GM04504 (cell line): ENCODE measurements at places on chromosomes 7 and 10.

- DNase-seq, result no peak
Observed at GRCh38 chr7:25698451-25699113, 453.4 kb upstream of the NFE2L3 start.

GRCh38 chr10:35219891-35220890, 93.5 kb downstream of the CREM start:
- DNase-seq, result no peak

- DNase-seq, result no peak
Observed at GRCh38 chr10:70074165-70074564, 21.5 kb downstream of the MACROH2A2 start.

DNA sequence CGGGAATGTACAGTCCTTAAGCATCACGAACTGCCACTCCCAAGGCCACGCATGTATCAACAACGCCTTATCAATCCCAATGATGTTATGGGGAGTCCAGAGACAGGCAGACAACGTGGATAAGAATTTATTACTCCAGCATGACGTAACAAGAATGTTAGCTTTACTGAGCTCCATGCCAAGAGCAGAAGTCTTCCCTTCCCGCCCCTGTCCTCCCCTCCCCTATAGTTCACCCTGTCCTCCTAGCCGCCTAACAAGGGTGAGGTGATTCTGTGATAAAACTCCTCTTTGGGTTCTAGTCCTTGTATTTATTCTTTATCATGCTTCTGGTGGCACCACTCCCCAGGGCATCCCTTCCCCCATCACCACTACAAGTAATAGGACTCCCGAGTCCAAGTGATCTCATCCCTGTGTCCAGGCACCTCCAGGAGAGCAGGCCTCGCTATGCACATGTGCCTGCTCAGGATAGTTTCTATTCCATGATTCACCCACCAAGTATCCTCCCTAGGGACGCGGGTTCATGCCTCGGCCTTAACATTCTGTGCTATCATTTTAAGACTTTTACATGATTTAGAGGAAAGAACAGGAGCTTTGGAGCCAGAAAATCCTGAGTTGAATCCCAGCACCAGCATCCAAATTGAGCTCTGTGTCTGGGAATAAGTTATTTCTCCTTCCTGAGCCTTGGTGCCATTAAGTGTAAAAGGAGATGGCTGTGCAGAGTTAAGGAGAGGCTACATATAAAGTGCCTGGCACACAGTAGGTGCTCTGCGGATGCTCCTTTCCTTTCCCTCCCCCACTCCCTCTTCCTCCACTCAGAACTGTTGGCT, 15.4 kb downstream of the GSDME start:
- DNase-seq, result peak; percentile 97

GRCh38 chr10:98144985-98145384, 10.5 kb downstream of the R3HCC1L start:
- no peak for DNase-seq
